Left ventricle myocardium inferior (tissue), 1 donor: ENCODE measurements at places on chromosomes 12 and 14. TPM values are rescaled to one million over a fixed set of nuclear protein-coding genes. Genes with fewer than 3 reads are reported as not detected.

- H3K4me1 ChIP-seq: peaks cover 49% of the 10 kb centered on the region
- no peak overlapping the region for H3K4me3 ChIP-seq
- H3K27ac ChIP-seq: no peak overlapping the region
These were observed 14.3 kb downstream of the EXOC3L4 start for GRCh38 chr14:103108749-103109207.

GRCh38 chr12:101229841-101230241, 19.8 kb upstream of the SLC5A8 start:
- no peak for DNase-seq
- H3K4me1 ChIP-seq: no peaks in the 10 kb centered on the region
- H3K27me3 ChIP-seq: no peaks in the 10 kb centered on the region
- no peaks in the 10 kb centered on the region for H3K36me3 ChIP-seq

GRCh38 chr14:49972131-49972671, 79.3 kb downstream of the ARF6 start:
- H3K4me3 ChIP-seq: no peak overlapping the region
- peaks cover 39% of the 10 kb centered on the region for H3K4me1 ChIP-seq
- no peaks in the 10 kb centered on the region for H3K36me3 ChIP-seq
- DNase-seq: no peak
- H3K27me3 ChIP-seq: no peaks in the 10 kb centered on the region
- peak overlapping the region; percentile 65 for H3K27ac ChIP-seq

DNA sequence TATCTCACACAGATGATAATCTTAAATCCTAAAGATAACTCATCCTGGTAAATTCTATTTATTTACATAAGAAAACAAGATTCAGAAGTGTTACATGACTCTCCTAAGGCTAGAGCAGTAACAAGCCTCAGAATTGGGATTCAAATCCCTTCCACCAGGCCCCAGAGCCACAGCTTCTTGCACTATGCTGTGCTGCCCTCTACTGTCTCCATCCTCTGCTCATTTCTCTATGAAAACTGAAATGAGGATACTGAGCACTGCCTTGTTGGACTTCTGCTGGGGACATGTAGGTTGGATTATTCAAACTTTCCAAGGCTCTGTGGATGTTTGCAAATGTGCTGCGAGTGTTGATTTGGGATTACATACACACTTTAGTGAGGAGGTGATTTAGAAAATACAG, 23.5 kb upstream of the C12orf50 start:
- DNase-seq: no peak
- peaks cover 52% of the 10 kb centered on the region for H3K36me3 ChIP-seq
- peaks cover 10% of the 10 kb centered on the region for H3K4me1 ChIP-seq

- no peak overlapping the region for H3K4me3 ChIP-seq
- no peaks in the 10 kb centered on the region for H3K4me1 ChIP-seq
- DNase-seq: no peak
- peaks cover 21% of the 10 kb centered on the region for H3K27me3 ChIP-seq
These were observed 38.2 kb downstream of the TRPV4 start for GRCh38 chr12:109795023-109795422.

DNA sequence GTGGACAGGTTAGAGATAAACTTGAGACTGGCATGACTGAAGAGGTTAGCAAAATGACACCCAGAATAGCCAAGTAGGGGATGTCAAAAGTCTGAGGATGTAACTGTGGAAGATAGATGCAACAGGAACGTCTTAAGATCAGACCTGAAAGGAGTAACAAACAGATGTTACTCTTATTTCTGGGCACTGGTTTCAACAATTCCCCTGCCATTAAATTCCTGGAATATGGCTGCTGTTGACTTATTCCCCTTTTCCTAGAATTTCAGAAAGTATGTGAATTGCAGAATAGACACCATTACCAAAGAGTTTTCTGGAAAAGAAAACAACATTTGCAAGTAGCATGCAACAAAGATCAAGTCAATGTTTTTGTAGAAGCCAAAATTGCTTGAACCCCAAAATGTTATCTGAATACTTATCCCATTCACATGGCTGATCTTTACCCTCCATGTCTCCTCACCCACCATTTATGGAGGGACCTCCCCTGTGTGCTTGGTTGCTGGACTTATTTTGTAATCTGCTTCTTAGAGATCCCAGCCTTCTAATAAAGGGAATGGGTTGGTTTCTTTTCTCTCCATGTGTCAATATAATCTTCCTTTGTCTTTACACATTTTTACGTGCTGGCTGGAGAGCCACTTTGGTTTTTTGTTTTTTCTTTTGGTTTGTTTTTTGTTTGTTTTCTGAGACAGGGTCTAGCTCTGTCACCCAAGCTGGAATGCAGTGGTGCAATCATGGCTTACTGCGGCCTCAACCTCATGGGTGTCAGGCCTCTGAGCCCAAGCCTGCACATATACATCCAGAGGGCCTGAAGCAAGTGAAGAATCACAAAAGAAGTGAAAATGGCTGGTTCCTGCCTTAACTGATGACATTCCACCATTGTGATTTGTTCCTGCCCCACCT, 57.0 kb downstream of the BBS10 start:
- H3K27ac ChIP-seq: no peak overlapping the region
- no peaks in the 10 kb centered on the region for H3K36me3 ChIP-seq
- no peak overlapping the region for H3K4me3 ChIP-seq
- no peaks in the 10 kb centered on the region for H3K4me1 ChIP-seq
- no peak for DNase-seq
- H3K27me3 ChIP-seq: no peaks in the 10 kb centered on the region

- H3K27me3 ChIP-seq: no peaks in the 10 kb centered on the region
- H3K36me3 ChIP-seq: no peaks in the 10 kb centered on the region
These were observed 61.3 kb downstream of the PHLDA1 start for GRCh38 chr12:75970310-75970709.

- H3K36me3 ChIP-seq: no peaks in the 10 kb centered on the region
- no peak overlapping the region for H3K4me3 ChIP-seq
- H3K27ac ChIP-seq: no peak overlapping the region
- peaks cover 3% of the 10 kb centered on the region for H3K4me1 ChIP-seq
- no peak for DNase-seq
These were observed 45.3 kb upstream of the RAP1B start for GRCh38 chr12:68565391-68565903.

DNA sequence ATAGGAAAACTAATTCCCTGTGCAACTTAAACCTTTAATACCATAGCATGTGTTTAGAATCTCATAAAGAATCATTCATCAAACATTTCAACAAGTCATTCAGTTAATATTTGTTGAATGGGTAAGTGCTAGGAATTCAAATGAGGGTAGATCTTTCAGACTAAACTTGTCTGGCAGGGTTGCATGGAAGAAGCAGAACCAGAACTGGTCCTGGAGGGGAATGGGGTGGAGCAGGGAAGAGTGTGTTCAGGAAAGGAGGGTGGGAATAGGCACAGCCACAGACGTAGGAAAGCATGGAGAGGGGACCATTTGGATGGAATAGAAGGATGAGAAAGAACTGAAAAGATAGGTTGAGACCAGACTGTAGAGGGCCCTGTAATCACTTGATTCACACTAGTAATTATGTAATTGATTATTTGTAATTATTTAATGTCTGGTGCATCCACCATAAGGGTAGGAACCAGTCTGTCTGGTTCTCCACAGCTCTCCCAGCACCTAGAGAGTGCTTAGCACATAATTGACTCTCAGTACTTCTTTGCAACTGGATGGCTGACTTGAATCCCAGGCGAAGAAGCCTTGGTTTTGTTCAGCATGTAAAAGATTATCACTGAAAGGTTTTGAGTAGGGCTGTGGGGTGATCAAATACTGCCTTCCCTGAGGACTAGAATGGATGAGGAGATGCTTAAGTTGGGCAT, 3.0 kb upstream of the MAP3K9 start:
- peaks cover 18% of the 10 kb centered on the region for H3K4me1 ChIP-seq
- no peaks in the 10 kb centered on the region for H3K36me3 ChIP-seq
- no peak overlapping the region for H3K27ac ChIP-seq
- peaks cover 21% of the 10 kb centered on the region for H3K27me3 ChIP-seq
- no peak for DNase-seq

- peak overlapping the region; percentile 53 for H3K4me3 ChIP-seq
- peaks cover 11% of the 10 kb centered on the region for H3K36me3 ChIP-seq
- H3K27me3 ChIP-seq: peaks cover 48% of the 10 kb centered on the region
- DNase-seq: no peak
- H3K4me1 ChIP-seq: peaks cover 15% of the 10 kb centered on the region
These were observed 60.1 kb upstream of the RIMBP2 start for GRCh38 chr12:130775953-130776856.

DNA sequence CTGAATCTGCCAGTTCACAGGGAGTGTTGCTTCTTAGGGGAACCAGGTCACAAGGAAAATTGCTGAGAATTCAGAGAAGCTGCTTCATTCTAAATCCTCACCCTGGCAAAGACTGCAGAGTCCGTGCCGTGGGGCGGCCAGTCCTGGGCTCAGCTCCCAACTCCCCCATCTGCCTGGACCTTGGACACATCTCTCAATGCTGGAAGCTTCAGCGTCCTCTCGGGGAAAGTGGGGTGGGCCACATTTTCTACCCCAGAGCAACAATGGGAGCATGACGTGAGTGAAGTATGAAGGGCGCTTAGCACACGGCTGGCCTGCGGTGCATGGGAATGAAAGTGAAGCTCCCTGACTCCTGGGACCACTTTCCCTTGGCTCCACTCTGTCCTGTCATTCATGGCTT, 31.2 kb downstream of the HVCN1 start:
- no peak for DNase-seq
- H3K27ac ChIP-seq: no peak overlapping the region
- peaks cover 27% of the 10 kb centered on the region for H3K36me3 ChIP-seq

DNA sequence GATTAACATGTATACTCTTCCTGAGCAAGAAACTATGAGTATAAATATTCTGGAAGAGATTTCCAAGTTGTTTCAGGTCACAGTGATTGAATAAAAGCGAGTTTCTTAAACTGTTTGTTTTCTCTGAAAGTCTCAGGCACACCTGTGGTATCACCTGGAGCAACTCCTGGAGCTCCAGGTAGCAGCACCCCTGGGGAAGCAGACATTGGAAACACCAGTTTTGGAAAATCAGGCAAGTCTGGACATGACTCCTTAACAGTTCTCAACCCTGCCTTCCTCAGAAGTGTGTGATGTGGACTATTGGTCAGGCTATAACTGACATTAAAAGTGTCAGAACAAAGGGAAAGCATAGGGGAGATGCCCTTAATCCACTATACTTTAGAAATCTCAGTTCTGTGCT, 217.6 kb upstream of the CNTN1 start:
- no peaks in the 10 kb centered on the region for H3K27me3 ChIP-seq
- no peak overlapping the region for H3K4me3 ChIP-seq
- no peaks in the 10 kb centered on the region for H3K36me3 ChIP-seq
- DNase-seq: no peak

GRCh38 chr14:72169521-72169920, 237.3 kb downstream of the RGS6 start:
- no peak for DNase-seq
- no peak overlapping the region for H3K27ac ChIP-seq
- no peaks in the 10 kb centered on the region for H3K36me3 ChIP-seq
- H3K27me3 ChIP-seq: no peaks in the 10 kb centered on the region
- peaks cover 21% of the 10 kb centered on the region for H3K4me1 ChIP-seq

DNA sequence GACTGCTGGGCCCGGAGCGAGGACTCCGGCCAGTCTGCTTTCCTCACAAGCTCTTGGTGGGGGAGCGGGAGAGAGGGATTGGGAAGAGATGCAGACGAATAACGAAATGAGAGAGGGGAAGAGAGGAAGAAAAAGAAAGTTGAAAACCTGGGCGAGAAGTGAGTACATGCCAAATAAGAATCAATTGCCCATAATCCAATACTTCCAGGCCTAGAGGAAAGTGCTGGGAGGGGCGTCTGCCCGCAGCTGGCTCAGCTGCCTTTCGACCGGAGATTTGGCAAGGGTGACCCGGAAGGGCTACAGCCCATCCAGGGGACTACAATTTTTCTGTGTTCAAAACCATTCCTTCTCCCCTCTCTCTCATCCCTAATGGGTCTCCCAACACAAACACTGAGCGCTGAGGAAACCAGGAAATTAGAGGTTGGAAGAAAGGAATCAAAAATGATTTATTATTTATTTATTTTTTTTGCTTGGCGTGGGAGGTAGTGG, 4.9 kb downstream of the NKX2-1 start:
- no peak overlapping the region for H3K4me3 ChIP-seq
- no peak overlapping the region for H3K27ac ChIP-seq
- H3K27me3 ChIP-seq: peaks cover 100% of the 10 kb centered on the region
- no peak for DNase-seq

- no peaks in the 10 kb centered on the region for H3K36me3 ChIP-seq
- no peak overlapping the region for H3K27ac ChIP-seq
- no peak for DNase-seq
- no peak overlapping the region for H3K4me3 ChIP-seq
These were observed 56.4 kb downstream of the RASSF9 start for GRCh38 chr12:85779768-85780167.

- peaks cover 41% of the 10 kb centered on the region for H3K27me3 ChIP-seq
- H3K4me3 ChIP-seq: peak overlapping the region; percentile 86
- peak; percentile 82 for DNase-seq
- H3K36me3 ChIP-seq: peaks cover 39% of the 10 kb centered on the region
These were observed 3.1 kb downstream of the CCND2 start for GRCh38 chr12:4276524-4277204.

DNA sequence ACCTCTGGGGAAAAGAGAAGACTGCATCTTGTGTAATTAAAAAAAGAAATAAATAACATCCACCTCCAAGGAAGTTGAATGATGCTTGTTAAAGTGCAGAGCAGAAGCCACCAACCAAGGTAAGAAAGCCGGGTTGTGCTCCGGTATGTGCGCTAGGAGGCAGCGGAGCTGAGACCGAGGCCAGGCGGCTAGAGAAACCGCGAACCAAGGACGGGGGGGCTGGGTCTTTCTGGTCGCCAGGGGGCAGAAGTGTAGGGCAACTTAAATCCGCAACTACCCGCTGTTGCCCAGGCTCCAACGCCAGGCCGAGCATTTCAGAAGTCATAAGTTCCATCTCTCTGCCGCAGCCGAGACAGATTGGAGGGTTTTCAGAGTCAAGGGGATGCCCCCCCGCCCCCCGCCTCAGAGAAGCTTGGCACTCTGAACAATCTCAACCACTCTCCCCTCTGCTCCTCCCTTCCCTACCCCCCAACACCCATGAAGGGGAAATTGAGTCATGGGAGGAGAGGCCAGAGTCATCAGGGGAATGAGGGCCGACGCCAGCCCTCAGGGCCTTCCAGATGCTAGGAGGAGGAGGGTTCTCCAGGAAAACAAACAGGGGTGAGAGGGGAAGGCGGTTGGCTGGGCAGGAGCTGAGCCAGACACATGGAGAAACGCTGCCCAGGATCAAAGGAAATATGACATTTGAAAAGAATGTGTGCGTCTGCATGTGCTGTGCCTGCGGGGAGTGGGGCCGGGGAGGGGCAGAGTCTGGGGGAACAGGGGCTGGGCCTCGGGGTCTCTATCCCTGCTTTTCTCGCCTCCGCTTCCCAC, 2.2 kb upstream of the NFATC4 start:
- H3K27me3 ChIP-seq: peaks cover 55% of the 10 kb centered on the region
- H3K36me3 ChIP-seq: no peaks in the 10 kb centered on the region
- peak; percentile 86 for DNase-seq
- H3K4me3 ChIP-seq: peak overlapping the region; percentile 70

- no peaks in the 10 kb centered on the region for H3K27me3 ChIP-seq
- no peak overlapping the region for H3K4me3 ChIP-seq
- no peaks in the 10 kb centered on the region for H3K4me1 ChIP-seq
These were observed 213.1 kb upstream of the FLRT2 start for GRCh38 chr14:85316701-85317410.

The EXOC5 gene
- 57.0 TPM for total RNA-seq

The CLBA1 gene
- total RNA-seq: 2.4 TPM

The RNF10 gene
- 274 TPM for total RNA-seq

The HOXC6 gene
- total RNA-seq: not detected

The CFAP251 gene
- total RNA-seq: 0.91 TPM

The SOS2 gene
- 33.0 TPM for total RNA-seq

The PLEKHH1 gene
- 3.7 TPM for total RNA-seq

The PTPRQ gene
- 0.27 TPM for total RNA-seq

The REP15 gene
- total RNA-seq: 5.5 TPM
